Cortex of kidney (tissue), 1 donor: ENCODE measurements at places on chromosomes 5 and 9.

DNA sequence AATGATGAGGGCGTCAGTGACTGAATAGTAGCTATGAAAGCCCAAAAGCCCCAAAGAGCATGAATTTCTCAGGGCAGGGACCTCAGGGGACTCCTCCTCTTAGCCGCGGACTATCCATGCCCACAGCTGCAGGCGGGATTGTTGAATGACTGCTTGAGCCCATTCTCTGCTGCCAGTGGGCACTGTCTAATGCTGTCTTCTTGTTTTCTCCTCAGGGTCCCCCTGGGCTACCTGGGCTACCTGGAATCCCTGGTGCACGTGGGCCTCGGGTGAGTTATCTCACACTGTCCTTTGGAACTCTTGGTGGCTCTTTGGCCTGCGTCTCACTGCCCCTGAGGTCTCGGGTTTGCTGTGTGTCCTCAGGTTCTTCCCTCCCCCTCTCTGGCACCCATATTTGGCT lies 22.7 kb downstream of the COL27A1 start:
- no peak for DNase-seq

DNA sequence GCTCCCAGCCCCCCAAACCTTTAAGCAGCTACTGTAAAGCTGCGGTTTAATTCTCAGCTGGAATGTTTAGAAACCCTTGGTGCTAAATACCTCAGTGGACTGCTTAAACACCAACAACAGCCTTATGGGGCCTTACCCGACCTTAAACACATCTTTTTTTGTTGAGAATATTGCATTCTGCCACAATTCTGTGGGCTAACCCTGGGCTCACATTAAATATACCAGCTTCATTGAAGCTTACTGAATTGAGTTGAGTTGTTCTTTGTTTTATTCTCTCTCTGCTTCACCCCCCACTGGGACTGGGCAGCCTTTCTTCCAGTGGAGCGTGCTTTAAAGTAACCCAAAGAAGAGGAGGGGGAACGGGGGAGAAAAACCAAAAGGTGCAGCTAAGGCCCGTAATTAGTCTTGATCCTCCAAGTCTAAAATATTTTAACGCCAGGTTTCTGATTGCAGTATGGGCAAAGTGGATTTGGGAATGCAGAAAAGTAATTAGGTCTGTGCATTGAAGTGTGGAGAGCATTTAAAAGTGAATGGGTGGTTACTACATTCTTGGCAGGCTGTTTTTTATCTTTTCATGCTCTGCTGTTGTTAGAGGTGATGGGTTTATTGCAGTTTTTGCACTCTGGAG lies 281.2 kb downstream of the NR2F1-AS1 start:
- DNase-seq: no peak

DNA sequence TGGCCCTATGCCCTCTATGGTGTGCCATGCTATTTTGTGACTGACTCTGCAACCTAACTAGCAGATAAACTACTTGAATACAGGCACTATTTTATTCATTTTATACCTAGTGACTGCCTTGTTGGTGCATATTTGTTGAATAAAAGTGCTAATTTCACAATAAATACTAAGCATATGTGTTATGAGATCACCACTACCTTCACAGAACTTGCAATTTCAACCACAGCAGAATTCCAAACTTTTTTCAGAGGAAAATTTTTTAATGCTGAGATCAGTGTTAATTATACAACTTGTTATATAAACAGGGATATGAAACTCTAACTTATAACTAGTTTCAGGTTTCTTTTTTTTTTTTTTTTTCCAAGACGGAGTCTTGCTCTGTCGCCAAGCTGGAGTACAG lies 94.8 kb downstream of the NR3C1 start:
- DNase-seq: no peak

DNA sequence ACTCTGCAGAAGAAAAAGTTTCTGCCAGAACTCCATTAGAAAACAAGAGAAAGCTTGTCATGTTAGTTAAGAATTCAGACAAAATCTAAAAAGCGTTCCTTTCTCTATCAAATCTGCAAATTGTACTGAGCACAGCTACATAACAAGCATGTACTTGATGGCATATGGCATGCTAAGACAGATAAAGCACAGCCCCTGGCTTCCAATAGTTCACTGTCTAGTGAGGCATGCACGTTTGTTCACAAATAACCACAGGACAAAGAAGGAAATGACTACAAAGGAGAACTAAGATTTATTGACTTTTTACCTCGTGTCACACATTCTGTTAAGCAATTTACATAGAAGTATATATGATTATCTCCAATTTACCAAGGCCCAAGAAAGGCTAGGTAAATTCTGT lies 518.2 kb upstream of the TLE4 start:
- DNase-seq: no peak

GRCh38 chr5:76337953-76338451 lies 65.1 kb upstream of the IQGAP2 start:
- no peak for DNase-seq

- no peak for DNase-seq
These were observed 146.8 kb downstream of the PAPPA start for GRCh38 chr9:116300360-116300870.

GRCh38 chr5:127024821-127025220 lies 5.5 kb downstream of the MARCHF3 start:
- DNase-seq: no peak

DNA sequence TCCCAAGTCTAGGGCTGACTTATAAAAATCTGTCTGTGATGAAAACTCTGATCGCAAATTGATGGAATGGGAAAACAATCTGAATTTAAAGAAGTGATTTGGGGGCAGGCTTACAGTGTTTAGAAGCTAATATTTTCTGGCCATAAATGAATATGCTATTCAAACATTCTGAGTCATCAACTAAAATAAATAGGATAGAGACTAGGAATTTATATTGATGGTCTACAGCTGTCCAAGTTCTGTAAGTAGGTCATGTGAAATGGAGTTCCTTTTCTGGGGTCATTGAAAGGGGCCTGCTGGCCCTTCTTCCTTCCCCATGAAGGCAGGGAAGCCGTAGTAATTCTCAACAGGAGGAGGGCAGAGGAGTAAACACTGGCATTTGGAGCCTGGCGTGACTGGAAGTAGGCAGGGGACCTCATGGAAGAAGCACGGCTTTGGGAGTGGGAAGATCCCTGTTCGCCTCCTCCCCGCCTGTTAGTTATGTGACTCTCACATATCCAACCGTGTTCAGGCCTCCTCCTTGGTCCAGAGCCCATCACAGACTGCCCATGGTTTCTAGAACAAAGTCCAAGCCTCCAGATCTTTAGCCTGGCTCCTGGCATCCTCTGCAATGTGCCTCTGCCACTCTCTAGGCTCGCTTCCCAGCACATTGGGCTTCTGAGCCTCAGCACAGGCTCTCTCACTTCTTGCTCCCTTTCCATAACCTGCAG lies 31.7 kb downstream of the ALG2 start:
- DNase-seq: no peak

- DNase-seq: no peak
These were observed 6.7 kb downstream of the DAB2IP start for GRCh38 chr9:121658166-121658565.

DNA sequence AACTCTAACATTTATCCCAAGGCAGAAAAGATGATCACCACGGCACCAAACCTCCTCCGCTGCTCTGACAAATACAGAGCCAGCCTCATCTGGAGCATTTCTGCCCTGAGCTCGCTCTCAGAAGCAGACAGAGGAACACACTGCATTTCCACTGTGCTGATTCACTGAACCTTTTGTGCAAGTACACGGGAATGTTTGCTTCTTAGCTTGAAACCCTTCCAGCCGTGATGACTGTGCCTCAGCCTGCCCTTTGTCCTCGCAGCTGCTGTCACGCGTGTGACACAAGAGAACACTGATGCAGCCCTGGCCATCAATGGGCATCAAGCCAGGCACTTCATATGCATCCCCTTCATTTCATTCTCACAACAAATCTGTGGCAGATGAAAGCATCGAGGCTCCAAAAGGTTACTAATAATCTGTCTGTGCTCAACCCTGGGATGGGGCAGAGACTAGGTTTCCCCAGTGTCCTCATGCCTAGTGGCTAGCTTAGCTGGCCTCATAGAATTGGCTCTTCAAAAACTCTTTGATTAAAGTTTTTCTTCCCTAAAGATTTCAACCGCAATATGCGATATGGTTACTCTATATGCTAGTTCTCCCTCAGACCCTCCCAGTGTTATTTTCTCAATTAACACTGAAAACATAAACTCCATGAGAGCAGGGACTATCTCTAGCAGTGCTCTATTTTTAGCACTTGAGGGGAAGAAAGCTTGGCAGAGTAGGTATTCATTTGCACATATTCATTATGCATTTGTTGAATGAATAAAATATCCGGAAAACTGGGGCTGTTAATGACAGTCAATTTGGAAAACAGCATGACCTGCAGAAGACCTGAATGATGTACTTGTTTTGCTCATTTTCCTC lies 7.3 kb downstream of the CDC14B start:
- DNase-seq: no peak

DNA sequence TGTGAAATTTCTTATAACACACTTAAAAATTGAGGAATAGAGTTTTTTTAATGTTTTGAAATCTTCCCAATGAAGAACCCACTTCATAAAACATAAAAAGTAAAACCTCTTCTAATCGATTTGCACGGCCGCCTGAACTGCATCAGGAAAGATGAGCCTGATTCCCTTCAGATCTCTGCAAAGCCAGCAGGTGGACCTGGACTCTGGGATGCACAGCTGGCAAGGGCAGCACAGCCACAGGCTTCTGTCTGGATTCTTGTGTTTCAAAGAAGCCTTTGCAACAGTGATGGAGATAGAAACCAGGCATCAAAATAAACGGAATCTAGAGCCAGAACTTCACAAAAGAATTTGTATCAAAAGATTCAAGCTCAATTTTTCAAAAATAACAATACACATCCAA lies 36.0 kb upstream of the SPATA31C2 start:
- no peak for DNase-seq

GRCh38 chr9:9585920-9586319 lies 1026.9 kb downstream of the PTPRD start:
- no peak for DNase-seq

DNA sequence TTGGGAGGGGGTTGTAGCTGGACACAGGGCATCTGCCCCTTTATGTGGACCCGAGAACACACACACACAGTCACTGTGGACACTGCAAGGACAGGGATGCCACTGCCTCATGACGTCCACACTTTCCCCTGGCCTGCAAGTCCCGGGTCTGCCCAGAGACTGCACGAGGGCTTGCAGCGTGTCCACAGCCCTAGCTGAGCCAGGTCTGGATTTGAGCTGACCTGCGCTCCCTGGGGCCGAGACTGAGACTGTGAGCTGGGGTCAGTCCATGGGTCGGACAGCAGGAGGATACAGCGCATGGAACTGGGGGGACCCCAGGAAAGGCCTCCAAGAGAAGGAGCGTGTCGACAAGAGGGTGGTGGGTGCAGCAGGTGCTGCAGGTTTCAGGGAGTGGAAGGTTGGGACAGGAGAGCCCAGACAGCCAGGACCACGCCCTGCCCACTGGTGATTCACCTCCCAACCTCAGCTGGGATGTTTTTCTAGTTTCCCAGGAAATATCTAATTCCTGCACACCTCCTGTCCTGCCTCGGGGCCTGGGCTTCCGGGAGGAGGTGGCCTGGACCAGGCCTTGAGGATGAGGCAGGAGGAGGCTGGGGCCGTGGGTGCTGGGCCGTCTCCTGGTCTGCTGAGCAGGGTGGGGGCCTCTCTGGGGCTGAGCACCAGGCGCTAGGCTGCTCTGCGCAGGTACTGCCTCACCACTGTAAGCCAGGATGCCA lies 806 bp upstream of the RNF224 start:
- DNase-seq: no peak

DNA sequence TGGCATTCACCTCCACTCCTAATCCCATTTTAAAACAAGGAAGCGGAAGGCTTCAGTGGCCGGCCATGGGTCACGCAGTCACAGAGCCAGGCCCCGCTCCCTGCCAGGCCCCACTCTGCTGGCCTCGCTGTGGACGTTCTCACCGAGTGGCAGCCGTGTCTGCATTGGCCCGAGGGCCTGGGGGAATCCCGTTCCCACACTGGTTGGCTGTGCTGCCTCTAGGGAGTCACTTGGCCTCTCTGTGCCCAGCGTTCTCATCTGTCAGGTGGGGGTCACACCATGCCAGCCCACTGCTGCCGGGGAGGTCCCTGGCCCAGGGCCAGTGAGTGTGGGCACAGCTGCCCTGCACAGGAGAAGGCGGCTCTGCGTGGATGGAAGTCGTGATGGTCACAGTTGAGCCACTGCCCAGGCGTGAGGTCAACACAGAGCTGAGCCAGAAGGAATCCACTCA lies 13.4 kb upstream of the SLC9A3 start:
- DNase-seq: no peak

- no peak for DNase-seq
These were observed 130.0 kb downstream of the LIFR start for GRCh38 chr5:38426490-38426889.

GRCh38 chr5:60977956-60978737 lies 33.1 kb downstream of the NDUFAF2 start:
- DNase-seq: no peak

GRCh38 chr9:5557606-5558587 lies 47.6 kb downstream of the PDCD1LG2 start:
- no peak for DNase-seq

GRCh38 chr9:82930116-82930515 lies 132.8 kb downstream of the RASEF start:
- no peak for DNase-seq

- DNase-seq: no peak
These were observed 2.9 kb upstream of the RNF130 start for GRCh38 chr5:180074462-180074861.

DNA sequence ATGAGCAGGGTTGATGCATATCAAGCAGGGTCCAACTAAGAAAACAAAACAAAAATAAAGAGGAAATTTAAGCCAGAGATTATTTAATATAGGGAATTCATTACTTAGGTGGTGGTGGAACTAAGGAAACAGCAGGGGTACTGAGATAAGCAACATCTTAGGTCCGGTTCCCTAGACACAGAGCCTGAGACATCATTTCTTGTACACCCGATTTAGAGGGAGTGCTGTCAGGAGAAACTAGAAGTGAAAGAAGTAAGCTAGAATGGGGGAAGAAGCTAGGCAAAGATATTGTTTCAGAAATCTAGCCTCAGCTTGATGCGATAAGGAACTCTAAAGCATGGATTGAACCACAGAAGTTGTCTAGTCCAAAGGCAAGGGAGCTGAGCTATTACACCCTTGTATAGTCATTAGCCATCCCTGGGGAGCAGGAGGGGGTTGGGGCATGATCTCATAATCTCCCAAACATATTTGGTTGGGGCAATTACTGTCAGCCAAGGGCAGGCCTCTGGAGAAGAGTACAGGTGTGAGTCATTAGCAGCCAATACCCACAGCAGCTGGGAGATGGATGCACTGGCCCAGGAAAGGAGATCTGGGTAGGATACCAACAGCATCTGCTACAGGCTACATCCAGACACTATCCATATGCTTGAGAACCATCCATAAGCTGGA lies 194.5 kb downstream of the ARL15 start:
- no peak for DNase-seq

GRCh38 chr5:53323511-53323910 lies 156.9 kb upstream of the FST start:
- no peak for DNase-seq

GRCh38 chr5:109354761-109355160 lies 55.0 kb downstream of the PJA2 start:
- no peak for DNase-seq

GRCh38 chr5:93791518-93791972 lies 50.1 kb upstream of the POU5F2 start:
- DNase-seq: no peak

- DNase-seq: no peak
These were observed 41.5 kb downstream of the PIP5K1B start for GRCh38 chr9:68746525-68746924.

GRCh38 chr5:95619514-95620029 lies 315 bp upstream of the GPR150 start:
- no peak for DNase-seq
